Activated CD4-positive, alpha-beta T cell treated with anti-CD3 and anti-CD28 coated beads, Interleukin-2, amount 10 ng/mL, durations not matched to agents 7 days and 5 days (primary cell): ENCODE measurements at places on chromosomes 3 and 15. TPM values are rescaled to one million over a fixed set of nuclear protein-coding genes. Genes with fewer than 3 reads are reported as not detected.

DNA sequence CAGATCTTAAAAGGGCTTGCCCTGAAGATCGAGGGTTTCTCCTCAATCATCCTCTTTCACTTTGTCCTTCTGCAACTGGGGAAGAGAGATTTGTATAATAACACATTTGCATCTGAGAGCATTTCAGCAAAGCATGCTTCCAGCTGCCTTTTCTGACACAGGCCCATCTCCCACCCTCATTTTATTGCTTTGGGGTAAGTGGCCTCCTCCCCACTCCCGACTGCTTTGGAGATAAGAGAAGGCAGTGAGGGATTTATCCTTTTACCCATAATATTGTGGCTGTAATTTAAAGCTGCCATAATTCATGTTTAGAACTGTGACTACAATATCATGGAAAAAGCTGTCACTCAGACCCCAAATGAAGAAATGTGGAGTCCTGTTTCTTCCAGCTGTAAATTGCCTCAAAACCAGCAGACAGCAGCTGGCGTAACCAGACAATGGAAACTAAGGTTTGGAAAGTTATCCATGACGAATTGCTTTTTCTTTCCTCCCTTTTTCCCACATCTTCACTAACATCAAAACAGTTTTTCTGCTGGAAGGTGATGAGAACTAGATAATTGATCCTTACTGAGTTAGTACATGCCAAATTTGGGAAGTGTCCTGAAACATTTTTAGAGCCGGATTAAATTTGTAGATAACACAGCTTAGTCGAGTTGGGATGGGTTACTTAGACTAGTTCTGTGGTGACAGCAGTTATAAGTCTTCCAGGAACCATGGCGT lies 104.2 kb upstream of the PFN2 start:
- H3K27ac ChIP-seq, result no peak overlapping the region
- H3K4me3 ChIP-seq, result no peak overlapping the region
- no peak for DNase-seq
- H3K27me3 ChIP-seq, result peaks cover 5% of the 10 kb centered on the region
- no peaks in the 10 kb centered on the region for H3K4me1 ChIP-seq
- H3K36me3 ChIP-seq, result no peaks in the 10 kb centered on the region

DNA sequence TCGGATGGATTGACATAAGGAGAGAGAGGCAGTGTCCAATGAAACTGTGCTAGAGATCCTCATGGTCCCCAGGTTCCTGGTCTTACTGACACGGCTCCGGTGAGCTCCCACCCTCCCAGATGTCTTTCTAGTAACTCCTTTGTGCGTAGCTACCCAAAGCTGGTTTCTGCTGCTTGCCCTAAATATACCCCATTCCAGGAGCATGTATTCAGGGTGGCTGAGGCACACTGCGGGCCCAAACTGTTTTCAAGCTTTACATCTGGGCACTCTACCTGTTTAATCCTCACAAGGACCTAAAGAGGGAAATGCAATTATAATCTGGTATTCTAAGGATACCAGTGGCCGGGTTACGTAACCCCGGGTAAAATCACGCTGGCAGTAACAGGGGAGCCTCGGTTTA lies 161.2 kb upstream of the NSMCE3 start:
- no peak for DNase-seq
- H3K27ac ChIP-seq, result no peak overlapping the region
- H3K4me3 ChIP-seq, result no peak overlapping the region
- no peaks in the 10 kb centered on the region for H3K36me3 ChIP-seq
- H3K4me1 ChIP-seq, result no peaks in the 10 kb centered on the region
- H3K27me3 ChIP-seq, result peaks cover 3% of the 10 kb centered on the region

GRCh38 chr3:179603321-179603720 lies 1.1 kb downstream of the MRPL47 start:
- no peak for DNase-seq
- peaks cover 35% of the 10 kb centered on the region for H3K36me3 ChIP-seq
- H3K4me3 ChIP-seq, result peak overlapping the region; percentile 96
- peaks cover 37% of the 10 kb centered on the region for H3K4me1 ChIP-seq
- H3K27me3 ChIP-seq, result no peaks in the 10 kb centered on the region
- H3K27ac ChIP-seq, result peak overlapping the region; percentile 99

DNA sequence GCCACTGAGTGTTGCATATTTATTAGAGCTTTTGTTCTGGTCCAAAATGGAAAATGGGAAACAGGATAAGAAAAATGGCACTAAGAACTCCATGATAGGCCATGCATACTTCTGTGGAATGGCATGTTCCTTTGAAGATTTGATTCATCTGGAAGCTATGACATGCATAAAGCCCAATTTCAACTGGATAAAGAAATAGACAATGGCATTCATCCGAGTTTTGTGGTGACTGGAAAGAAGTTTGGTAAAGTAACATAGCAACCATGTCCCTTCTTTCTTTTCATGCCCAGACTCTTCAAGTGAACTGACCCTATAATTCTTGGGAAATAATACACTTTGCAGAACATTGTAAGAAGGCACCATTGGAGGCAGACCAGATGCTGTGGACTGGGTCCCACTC lies 368.4 kb upstream of the IL12A start:
- no peak overlapping the region for H3K27ac ChIP-seq
- no peak overlapping the region for H3K4me3 ChIP-seq
- no peaks in the 10 kb centered on the region for H3K27me3 ChIP-seq

GRCh38 chr3:187974871-187975271 lies 179.1 kb upstream of the LPP start:
- peak overlapping the region; percentile 92 for H3K27ac ChIP-seq
- peaks cover 68% of the 10 kb centered on the region for H3K4me1 ChIP-seq
- H3K36me3 ChIP-seq, result peaks cover 18% of the 10 kb centered on the region
- peak overlapping the region; percentile 40 for H3K4me3 ChIP-seq

GRCh38 chr3:190695225-190695624 lies 167.3 kb downstream of the GMNC start:
- no peaks in the 10 kb centered on the region for H3K4me1 ChIP-seq
- DNase-seq, result no peak
- no peak overlapping the region for H3K27ac ChIP-seq
- peaks cover 12% of the 10 kb centered on the region for H3K27me3 ChIP-seq

- no peaks in the 10 kb centered on the region for H3K4me1 ChIP-seq
- no peaks in the 10 kb centered on the region for H3K36me3 ChIP-seq
- H3K27ac ChIP-seq, result no peak overlapping the region
- peaks cover 9% of the 10 kb centered on the region for H3K27me3 ChIP-seq
- no peak overlapping the region for H3K4me3 ChIP-seq
- no peak for DNase-seq
These were observed 138.1 kb downstream of the GREM1 start for GRCh38 chr15:32855942-32856341.

DNA sequence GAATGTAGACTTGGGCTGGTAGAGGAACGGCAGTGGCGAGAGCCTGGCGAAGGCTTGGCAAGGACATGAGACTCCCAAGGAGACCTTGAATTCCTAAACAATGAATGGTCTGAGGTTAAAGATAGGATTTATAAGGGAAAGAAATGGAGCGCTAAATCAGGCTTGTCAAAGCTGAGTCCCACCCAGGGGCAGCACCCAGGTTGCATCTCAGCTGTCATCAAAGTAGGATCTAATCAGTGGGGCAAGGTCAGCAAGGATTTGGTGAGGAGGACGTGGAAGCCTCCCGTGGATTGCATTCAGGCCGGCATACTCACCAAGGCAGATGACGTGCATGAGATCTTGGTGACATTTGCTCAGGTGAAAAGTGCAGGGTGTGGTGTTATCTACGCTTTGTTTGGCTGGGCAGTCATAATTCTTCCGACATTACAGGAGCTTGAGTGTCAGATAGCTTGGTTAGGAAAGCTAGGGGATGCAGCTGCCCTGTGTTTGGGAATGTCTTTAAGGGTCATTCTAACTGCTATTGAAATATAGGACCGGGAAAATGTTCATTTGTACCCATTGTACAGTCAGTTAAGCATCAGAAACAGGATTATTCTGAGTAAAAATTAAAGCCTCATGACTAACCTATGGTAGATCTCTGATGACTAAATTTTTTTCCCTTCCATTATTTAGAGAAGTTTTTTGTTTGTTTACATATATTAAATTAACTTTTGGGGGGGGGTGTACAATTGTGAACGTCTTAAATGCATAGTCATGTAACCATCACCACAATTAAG lies 99.4 kb upstream of the TSC22D2 start:
- no peak overlapping the region for H3K27ac ChIP-seq
- H3K36me3 ChIP-seq, result no peaks in the 10 kb centered on the region
- peaks cover 22% of the 10 kb centered on the region for H3K27me3 ChIP-seq
- no peak for DNase-seq

DNA sequence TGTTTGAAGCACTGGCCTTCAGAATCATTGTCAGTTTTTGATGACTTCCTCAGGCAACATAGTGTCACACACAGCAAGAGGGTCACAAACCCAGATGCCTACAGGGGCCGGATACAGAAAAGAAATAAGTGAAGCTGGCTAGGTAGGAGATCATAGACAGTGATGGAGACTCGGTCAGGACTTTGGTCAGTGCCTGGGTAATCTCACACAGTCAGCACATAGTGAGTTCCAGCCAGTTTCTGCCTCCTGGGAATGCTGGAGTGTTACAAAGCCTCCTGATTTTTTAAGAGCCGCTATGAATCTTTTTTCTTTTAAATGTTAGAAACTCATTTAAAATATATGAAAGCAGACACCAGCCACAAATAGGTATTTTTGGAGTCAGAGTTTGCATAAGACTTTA lies 399.1 kb downstream of the IL5RA start:
- H3K4me3 ChIP-seq, result no peak overlapping the region
- H3K4me1 ChIP-seq, result no peaks in the 10 kb centered on the region
- DNase-seq, result no peak
- no peaks in the 10 kb centered on the region for H3K36me3 ChIP-seq
- H3K27me3 ChIP-seq, result no peaks in the 10 kb centered on the region
- no peak overlapping the region for H3K27ac ChIP-seq

- no peak for DNase-seq
- H3K36me3 ChIP-seq, result no peaks in the 10 kb centered on the region
- H3K27ac ChIP-seq, result no peak overlapping the region
- no peak overlapping the region for H3K4me3 ChIP-seq
- H3K27me3 ChIP-seq, result peaks cover under 1% of the 10 kb centered on the region
These were observed 197.3 kb upstream of the LINGO1 start for GRCh38 chr15:77830051-77830468.

- peak within 1 kb of the TSS; percentile 95 for H3K4me3 ChIP-seq
- peaks cover 35% of the 10 kb centered on the region for H3K4me1 ChIP-seq
- H3K36me3 ChIP-seq, result peaks cover 34% of the 10 kb centered on the region
- peak; percentile 72 for DNase-seq
- no peaks in the 10 kb centered on the region for H3K27me3 ChIP-seq
These were observed at the start of gene ATP10A for GRCh38 chr15:25863111-25863967. ATP10A (minus strand) TSS chr15:25863327; CDS start chr15:25863096, 231 bp downstream.

DNA sequence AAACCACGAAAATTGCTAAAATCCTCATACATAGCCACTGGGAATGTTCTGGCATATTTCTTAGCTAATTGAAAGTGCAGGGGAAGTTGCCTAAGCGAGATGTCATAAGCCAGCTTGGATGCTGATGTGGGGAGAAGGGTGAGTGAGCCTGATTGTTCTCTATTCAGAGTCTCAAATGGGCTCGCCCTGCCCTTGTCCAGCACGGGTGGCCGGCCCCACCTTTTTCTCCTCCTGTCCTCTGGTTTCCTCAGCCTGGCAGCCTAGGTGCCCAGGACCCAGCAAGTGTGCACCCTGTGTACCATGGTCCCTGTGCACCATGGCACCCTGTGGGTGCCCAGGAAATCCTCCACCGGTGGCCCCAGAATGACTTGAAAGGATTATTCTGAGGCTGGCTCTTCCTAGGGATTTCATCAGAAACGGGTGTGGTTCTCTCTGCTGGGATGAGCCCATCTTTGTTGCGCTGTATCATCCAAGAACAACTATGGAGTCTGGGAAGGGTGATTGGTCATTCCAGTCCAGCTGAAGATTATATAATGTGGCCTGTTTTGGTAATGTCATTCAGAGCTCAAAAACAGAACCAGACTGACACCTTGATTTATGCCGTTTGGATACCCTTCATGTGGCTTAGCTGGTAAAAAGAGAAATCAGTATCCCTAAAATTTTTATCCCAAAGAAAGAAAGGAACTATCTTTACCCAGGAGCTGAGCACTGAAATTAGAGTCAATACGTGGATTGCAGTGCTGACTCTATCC lies 150.8 kb upstream of the BHLHE40 start:
- H3K4me3 ChIP-seq, result no peak overlapping the region
- H3K27me3 ChIP-seq, result no peaks in the 10 kb centered on the region
- no peak for DNase-seq
- H3K27ac ChIP-seq, result peak overlapping the region; percentile 85
- peaks cover 95% of the 10 kb centered on the region for H3K4me1 ChIP-seq

DNA sequence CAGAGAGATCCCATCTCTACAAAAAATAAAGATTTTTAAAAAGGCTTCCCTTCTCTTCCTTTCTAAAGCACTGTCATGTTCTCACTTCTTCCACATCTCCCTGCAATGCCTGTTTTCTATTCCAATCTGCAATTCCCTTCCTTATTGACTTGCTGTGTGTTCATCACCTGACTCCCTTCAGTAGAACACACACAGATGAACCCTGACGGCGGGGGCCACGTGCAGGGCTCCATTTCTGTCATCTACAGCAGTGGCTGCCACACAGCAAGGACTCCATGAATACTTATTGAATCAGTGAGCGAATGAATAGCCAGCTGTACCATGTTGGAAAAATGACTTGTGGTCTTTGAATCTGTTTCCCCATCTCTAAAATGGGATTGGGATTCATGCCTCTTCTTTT lies 26.1 kb downstream of the BHLHE40 start:
- no peak for DNase-seq
- H3K27ac ChIP-seq, result no peak overlapping the region
- H3K27me3 ChIP-seq, result no peaks in the 10 kb centered on the region
- no peaks in the 10 kb centered on the region for H3K36me3 ChIP-seq
- peaks cover 55% of the 10 kb centered on the region for H3K4me1 ChIP-seq
- no peak overlapping the region for H3K4me3 ChIP-seq

- H3K27ac ChIP-seq, result no peak overlapping the region
- H3K4me3 ChIP-seq, result no peak overlapping the region
- H3K4me1 ChIP-seq, result peaks cover 2% of the 10 kb centered on the region
- H3K27me3 ChIP-seq, result peaks cover 20% of the 10 kb centered on the region
These were observed 35.4 kb upstream of the SPRED1 start for GRCh38 chr15:38217191-38217595.

DNA sequence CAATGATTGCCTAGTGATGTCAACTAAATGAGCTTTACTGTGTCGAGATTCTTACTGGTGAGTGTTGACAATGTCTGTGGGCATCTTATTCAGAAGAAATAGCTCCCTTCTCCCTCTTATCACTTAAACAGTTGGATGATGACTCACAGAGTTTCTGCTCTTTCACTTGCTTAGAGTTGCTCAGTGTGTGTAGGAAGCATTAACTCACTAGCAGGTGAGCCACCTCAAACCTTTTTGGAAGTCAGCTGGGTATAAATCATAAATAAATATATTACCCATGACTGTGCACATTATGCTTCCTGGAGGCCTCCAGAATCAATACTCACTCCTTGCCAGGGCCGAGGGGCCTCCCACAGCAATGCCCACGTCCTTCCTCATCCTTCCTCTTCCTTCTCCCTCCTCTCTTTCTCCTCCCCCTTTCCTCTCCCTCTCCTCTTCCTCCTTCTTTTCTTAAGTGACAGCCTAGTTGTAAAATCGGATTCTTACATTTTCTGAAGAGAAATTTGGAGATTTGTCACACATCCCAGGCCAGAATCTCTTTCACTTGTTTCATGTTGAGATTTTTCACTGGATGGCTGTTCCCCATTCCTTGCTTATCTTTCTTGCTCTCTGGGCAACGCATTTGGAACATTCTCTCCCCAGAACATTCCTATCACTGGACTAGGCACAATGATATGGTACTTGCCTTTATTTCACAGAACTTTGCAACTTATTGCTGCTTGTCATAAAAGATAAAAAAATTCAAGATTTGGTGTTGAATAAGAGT lies 17.5 kb downstream of the SHC4 start:
- DNase-seq, result no peak
- no peak overlapping the region for H3K4me3 ChIP-seq

The LMAN1L gene
- 0.92 TPM for total RNA-seq

The SEC11A gene
- total RNA-seq, result 119 TPM

The GOLGA6A gene
- total RNA-seq, result not detected

The TEX264 gene
- 81.4 TPM for total RNA-seq

The SYNPR gene
- not detected for total RNA-seq

The STAB1 gene
- total RNA-seq, result 0.02 TPM

The ZNF621 gene
- total RNA-seq, result 25.6 TPM
